DMS 273 treated with DMSO at 0.1 percent for 48 hours (cell line): ENCODE measurements at places on chromosomes 5 and 9.

- no peak for DNase-seq
Measured at GRCh38 chr5:39164016-39164415, 55.3 kb downstream of the FYB1 start.

DNA sequence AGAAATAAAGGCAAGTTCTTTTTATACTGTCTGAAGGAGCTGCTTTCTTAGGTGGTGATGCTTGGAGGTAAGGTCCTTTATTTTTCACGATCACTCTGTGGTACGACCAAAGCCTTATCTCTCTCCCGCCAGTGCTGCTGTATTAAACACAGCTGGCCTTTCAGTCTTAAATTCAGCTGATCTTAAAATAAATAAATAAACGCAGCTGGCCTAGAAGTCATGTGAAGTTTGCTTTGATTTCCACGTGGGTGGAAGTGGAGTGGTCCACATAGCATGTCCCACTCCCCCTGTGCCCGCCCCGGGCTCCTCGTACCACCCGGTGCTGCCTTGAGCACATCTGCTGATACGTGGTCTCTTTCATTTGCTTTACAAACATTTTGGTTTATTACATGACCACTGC is 260.4 kb downstream of the FANCC start:
- no peak for DNase-seq

DNA sequence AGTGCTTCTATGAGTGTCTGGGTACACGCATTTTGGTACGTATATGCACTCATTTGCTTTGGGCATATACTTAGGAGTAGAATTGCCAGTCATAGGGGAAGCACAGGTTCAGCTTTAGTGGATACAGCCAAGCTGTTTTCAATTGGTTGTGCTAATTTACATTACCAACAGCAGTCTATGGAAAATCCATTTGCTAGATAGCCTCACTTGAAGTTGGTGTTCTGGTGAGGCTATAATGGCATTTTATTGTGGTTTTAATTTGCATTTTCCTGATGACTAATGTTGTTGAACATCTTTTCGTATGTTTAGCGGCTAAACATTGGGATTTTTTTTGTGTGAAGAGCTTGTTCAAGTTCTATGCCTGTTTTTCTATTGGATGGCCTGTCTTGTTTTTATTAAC is 76.8 kb upstream of the ANKH start:
- no peak for DNase-seq

- no peak for DNase-seq
Measured at GRCh38 chr9:137395666-137396010, 27.3 kb downstream of the EXD3 start.

GRCh38 chr9:129990269-129991010 is 52.5 kb downstream of the FNBP1 start:
- DNase-seq: no peak

GRCh38 chr5:99104538-99105132 is 175.8 kb upstream of the CHD1 start:
- peak; percentile 13 for DNase-seq

GRCh38 chr5:89823046-89823445 is 586.5 kb downstream of the CETN3 start:
- DNase-seq: no peak

- DNase-seq: no peak
Measured at GRCh38 chr5:128234928-128235641, 151.5 kb downstream of the SLC12A2 start.

- no peak for DNase-seq
Measured at GRCh38 chr5:10479154-10479721, 37.6 kb downstream of the ROPN1L start.

DNA sequence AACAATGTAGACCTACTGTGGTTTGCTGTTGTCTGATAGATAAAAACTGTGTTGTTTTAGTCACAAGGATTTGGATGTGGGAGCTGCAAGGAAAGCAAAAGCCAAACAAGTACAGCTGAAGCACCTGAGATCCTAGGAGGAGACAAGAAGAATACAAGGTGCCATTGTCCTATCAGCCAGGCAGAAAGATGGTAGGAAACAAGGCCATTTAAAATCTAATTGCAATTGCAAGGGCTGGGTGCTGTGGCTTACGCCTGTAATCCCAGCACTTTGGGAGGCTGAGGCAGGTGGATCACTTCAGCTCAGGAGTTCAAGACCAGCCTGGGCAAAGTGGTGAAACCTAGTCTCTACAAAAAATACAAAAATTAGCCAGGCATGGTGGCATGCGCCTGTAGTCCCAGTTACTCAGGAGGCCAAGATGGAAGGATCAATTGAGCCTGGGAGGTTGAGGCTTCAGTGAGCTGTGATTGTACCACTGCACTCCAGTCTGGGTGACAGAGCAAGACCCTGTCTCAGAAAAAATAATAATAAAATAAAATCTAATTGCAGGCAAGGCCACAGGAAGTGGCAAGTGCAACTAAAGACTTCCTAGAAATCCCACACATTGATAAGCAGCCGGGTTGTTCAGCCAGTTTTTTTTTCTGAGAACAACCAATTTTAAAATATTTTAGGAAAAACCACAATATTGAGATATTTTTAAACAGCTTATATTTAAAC is 22.6 kb downstream of the DOCK8 start:
- DNase-seq: no peak

DNA sequence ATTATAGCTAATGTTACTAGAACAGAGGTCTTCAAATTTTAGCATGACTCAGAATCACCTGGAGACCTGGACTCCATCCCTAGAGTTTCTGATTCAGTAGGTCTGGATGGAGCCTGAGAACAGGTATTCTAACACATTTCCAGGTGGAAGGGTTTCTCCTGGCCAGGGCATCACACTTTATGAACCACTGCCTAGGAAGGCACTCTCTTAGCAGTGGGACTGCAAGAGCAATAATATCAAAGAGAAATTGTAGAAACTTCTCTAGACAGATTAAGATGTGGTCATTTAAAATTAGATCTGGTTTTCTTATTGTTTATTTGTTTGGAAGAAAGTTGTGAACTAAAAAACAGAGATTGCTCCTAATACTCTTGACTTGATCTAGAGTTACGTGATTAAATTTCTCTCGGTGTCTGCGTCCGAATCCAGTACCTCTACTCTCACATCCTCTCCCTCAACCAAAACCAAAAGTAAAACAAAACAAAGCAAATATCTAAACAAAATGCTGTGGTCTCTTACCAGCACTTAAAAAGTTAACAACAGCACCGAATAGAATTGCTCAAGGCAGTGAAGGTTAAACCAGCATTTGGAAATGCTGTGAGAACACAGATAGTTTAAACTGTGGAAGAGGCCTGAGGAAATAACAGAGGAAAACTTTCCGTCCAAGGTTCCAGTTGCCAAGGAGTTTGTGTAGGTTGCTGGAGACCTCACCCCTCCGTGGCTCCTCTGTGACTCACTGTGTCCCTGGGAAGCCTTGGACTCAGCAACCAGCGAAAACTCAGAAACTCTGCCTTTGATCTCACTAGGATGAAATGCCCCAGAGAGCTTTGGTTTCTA is 193.4 kb downstream of the ARRDC3 start:
- DNase-seq: no peak

GRCh38 chr5:95870105-95870672 is 47.7 kb upstream of the GLRX start:
- DNase-seq: no peak
